ENCODE measurements at places on chromosomes 2 and 18. TPM values are rescaled to one million over a fixed set of nuclear protein-coding genes. Genes with fewer than 3 reads are reported as not detected.

Gene FHL2
- 2.2 TPM for total RNA-seq

Gene GCKR
- 0.49 TPM for total RNA-seq

Gene FAM237A
- not detected for total RNA-seq

Gene TNFRSF11A
- under 0.01 TPM for total RNA-seq

Gene ZNF892
- total RNA-seq, result 31.0 TPM

Gene LNPK
- total RNA-seq, result 48.9 TPM

Gene MAPK4
- 14.0 TPM for total RNA-seq

Gene CFC1
- 0.49 TPM for total RNA-seq

Gene BBS5
- 14.8 TPM for total RNA-seq

Gene MROH2A
- not detected for total RNA-seq

Gene CCL20
- total RNA-seq, result not detected

Gene RAB6C
- 0.98 TPM for total RNA-seq

Gene ANKRD36B
- 197 TPM for total RNA-seq

Gene SERPINB12
- total RNA-seq, result not detected

Gene FOXD4L1
- 0.25 TPM for total RNA-seq

Gene PLEKHA3
- 14.8 TPM for total RNA-seq

Gene CMPK2
- total RNA-seq, result 7.9 TPM

Gene CHRND
- total RNA-seq, result not detected

Gene NT5C1B
- total RNA-seq, result not detected

Gene PLEK
- 1.7 TPM for total RNA-seq

Gene EPC2
- total RNA-seq, result 70.6 TPM

Gene PID1
- 32.0 TPM for total RNA-seq

Gene IL1RL1
- 0.25 TPM for total RNA-seq

Gene TUBB8B
- not detected for total RNA-seq

Gene SERPINB2
- total RNA-seq, result under 0.01 TPM
